ENCODE measurements at places on chromosomes 3 and 15.

- peak; percentile 57 for DNase-seq
Observed at GRCh38 chr3:123758081-123758564, 126.0 kb downstream of the MYLK start.

- DNase-seq, result peak; percentile 76
Observed at GRCh38 chr3:64257100-64257755, 32.0 kb upstream of the PRICKLE2 start.

GRCh38 chr15:61762676-61763075 is 297.6 kb downstream of the VPS13C start:
- no peak for DNase-seq

DNA sequence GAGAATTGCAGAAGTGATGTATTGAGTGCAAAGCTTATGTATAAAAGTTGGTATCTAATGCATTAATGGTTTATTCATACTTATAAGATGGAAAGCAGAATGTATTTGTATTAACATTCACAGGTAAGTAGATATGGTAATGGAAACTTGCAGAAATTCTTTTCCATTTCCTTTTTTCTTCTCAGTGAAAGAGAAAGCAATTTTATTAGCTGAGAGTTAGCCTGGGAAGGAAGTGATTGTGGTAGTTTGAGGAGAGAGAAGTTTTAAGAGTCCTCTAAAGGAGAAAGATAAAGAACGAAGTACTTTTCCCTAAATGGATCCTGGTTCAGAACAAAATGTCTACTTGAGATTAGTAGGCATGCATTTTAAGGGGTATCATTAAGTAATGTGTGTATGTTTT is 60.1 kb upstream of the OSTN start:
- no peak for DNase-seq

GRCh38 chr3:37701734-37702433 is 159.8 kb upstream of the CTDSPL start:
- DNase-seq, result no peak

GRCh38 chr3:84904816-84905555 is 53.8 kb upstream of the CADM2 start:
- no peak for DNase-seq

DNA sequence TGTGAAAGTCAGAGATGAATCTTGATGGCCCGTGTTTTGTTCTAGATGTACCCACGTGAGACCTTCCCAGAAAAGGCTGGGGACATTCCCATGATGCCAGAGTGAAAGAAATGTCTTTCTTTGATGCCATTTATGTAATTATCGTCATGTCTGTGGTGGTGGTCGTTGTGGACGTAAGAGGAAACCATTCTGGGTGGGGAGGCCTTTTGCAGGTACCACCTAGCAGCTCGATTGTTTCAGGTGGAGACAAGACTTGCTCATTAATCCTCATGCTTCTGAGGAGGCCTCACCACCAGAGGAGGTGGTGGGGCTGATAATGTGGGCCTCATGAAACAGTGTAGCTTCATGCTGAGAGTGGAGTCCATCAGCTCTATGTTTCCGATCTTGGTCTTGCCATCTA is 58.1 kb upstream of the USP3 start:
- DNase-seq, result no peak

DNA sequence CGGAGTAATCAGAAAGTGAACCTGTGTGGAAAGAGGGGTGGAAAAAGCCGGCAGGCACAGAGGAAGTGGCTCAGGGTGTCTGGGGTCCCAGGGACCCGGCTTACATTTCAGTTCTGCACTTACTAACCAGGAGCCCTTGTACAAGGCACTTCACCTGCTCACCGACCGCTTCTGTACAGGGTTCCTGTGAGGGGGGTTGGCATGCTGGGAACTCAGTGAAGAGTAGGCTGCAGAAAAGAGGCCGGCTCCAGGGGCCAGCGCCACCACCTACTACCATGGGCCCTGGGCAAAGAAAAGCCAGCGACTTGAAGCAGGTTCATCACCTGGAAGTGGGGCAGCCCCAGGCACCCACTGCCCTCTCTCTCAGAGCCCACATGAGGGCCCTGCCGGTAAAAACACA is 6.2 kb downstream of the STIMATE start:
- no peak for DNase-seq

DNA sequence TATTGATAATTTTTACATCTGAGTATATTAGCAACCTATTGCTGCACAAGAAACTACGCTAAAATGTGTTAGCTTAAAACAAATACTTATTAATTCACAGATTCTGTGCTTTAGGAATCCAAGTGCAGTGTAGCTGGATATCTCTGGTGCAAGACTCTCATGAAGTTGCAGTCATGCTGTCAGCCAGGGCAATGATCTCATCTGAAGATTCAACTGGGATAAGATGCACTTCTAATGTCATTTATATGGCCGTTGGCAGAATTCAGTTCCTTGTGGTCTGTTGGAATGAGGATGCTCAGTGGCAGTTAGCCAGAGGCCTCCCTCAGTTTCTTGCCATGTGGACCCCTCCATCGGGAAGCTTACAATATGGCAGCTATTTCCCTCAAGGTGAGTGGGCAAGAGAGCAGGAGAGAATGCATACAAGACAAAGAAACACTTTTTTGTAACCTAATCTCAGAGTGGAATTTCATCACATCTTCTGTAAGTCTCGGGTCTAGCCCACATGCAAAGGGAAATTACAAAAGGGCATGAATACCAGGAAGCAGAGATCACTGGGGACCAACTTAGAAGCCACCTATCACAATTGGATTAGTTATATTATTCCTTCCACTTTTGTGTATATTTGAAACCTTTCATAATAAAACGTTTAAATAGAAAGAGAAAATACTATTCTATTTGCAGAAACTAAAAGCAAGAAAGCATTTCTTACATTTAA is 61.6 kb downstream of the DPH6 start:
- no peak for DNase-seq

DNA sequence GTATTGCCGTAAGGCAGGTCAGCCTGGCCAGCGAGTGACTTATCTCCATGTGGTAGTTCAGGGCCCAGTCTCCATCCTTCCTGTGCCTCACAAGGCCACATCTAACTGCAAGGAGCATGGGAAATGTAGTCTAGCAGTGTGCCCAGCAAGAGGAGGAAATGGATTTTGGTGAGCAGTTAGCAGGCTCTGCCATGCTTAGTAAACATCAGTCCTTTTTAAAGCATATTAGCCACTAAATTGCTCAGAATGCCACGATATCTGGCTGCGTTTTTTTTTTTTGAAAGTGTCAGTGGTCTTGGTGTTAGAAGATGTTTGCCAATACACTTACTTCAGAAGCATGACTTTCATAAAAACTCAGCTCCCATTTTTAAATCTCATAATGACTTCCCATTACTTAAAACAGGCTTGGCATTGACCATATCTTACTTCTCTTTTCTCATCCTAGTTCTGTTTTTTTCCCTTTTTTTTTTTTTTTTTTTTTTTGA is 470.2 kb upstream of the TPRG1 start:
- no peak for DNase-seq

DNA sequence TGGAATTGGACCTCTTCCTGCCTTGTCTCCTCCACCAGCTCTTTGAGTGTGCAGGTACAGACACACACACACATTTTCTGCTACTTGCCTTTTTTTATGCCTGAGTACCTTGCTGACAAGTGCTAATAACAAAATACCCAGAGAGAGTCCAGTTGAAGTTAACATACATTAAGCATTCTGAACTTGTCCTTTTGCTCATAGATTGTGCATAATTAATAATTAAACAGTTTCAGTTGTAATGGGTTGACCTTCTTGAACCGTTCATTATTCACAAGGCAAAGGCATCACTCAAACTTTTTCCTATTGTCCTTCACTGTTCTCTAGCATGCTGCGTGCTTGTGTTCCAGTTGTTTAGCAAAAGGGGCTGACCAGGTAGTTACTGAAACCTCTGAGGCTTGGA is 59.6 kb upstream of the SKOR1 start:
- DNase-seq, result no peak

- no peak for DNase-seq
Observed at GRCh38 chr3:14430053-14430452, 27.6 kb downstream of the SLC6A6 start.

GRCh38 chr15:42154212-42154941 is 2.1 kb downstream of the PLA2G4F start:
- DNase-seq, result no peak

GRCh38 chr3:143172795-143173145 is 53.2 kb downstream of the CHST2 start:
- no peak for DNase-seq

Data from NCI-H446 (cell line).